ENCODE measurements at places on chromosomes 12 and 14.

GRCh38 chr14:89922031-89922907 lies 32.3 kb downstream of the EFCAB11 start:
- DNase-seq: no peak

DNA sequence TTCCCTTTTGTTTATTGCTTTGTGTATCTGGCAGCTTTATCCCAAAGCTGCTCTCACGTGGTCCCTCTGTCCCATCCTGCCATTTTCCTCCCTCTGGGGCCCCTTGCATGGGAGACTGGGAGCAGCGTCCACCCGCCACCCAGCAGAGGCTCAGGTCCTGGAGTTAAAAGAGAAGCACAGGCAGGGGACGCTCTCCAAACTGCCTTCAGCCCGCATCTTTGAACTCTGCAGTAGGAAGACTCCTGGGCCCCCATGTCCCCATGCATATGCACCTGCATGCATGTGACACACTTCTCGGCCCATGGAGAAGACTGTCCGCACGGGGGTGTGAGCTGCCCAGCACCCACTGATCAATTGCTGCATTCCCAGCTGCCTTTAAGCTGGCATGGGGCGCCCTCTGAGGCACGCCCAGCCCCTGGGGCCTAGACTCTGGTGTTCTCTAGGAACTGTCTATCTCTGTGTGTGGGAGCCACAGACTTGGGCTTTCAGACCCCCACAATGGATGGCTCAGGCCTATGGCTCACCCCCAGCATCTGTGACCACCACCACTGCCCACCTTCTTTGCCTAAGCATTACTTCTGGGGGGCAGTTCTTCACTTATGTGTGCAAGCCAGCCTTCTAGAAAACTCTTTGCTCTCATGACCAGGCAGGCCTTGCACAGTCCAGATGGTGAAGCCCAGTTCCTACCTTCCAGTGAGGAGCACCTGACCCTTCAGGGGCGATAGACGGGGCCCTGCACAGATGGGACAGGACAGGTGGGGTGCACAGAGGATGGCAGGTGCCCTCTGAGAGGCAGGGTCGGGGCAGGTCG lies 96.1 kb upstream of the DIO3 start:
- DNase-seq: no peak

- DNase-seq: no peak
Measured at GRCh38 chr14:105913221-105913620, 386.8 kb downstream of the TMEM121 start.

DNA sequence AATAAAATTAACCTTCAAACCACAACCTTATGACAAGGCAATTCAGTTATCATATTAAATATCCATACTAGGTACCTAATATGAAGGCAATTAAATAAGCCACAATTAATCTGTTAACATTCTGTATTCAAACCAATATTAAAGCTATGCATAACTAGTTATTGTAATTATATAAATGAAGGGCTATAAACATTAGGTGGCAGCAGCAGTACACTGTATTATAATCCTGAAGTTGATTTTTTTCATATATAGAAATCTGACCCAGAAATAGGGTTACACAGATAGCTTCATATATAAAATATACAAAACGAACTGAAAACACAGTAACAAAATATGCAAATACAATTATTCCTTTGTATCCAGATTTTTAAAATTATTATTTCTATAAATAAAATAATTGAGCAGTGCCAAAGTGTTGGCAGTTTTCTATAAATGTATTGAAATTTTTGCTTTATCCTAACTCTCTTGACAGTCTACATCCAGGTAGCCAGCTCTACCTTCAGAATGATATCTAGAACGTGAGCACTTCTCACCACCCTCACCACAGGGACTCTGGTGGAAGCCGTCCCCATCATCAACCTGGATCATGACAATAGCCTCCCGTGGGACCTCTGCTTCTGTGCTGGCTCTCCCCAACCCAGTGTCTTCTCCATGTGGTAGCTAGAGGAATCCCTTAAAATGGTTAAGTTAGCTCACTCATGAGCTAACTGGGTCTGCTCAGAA lies 136.2 kb downstream of the MED13L start:
- DNase-seq: peak; percentile 32

DNA sequence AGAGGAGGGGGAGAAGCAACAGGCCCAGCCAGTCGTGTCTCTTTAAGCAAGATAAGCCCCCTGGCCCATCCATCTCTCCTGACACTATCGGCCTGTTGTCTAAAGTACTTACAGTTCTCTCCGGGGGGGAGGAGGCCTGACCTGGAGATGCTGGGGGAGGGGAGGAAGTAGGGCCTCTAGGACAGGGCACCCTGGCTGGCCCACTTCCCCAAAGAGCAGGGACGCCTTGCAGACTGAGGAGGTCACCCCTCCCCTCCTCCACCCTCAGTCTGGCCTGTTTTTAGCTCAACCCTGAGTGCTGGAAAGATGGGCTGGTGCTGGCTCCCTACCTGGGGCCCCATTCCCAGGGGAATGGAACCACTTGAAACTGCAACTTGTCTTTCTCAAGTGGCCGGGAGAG lies 70.3 kb downstream of the TBX5 start:
- DNase-seq: no peak

- no peak for DNase-seq
Measured at GRCh38 chr12:56948457-56948777, 9.0 kb downstream of the RDH16 start.

GRCh38 chr14:99187858-99188257 lies 84.1 kb downstream of the BCL11B start:
- no peak for DNase-seq

GRCh38 chr12:71392521-71393145 lies 47.0 kb upstream of the LGR5 start:
- DNase-seq: peak; percentile 28

- no peak for DNase-seq
Measured at GRCh38 chr14:55249423-55249822, 21.8 kb upstream of the FBXO34 start.

GRCh38 chr12:79301181-79301580 lies 389.6 kb downstream of the PAWR start:
- DNase-seq: no peak

- DNase-seq: no peak
Measured at GRCh38 chr14:91100102-91100501, 13.8 kb upstream of the DGLUCY start.

- peak; percentile 63 for DNase-seq
Measured at GRCh38 chr14:91911474-91912032, 35.9 kb downstream of the FBLN5 start.

DNA sequence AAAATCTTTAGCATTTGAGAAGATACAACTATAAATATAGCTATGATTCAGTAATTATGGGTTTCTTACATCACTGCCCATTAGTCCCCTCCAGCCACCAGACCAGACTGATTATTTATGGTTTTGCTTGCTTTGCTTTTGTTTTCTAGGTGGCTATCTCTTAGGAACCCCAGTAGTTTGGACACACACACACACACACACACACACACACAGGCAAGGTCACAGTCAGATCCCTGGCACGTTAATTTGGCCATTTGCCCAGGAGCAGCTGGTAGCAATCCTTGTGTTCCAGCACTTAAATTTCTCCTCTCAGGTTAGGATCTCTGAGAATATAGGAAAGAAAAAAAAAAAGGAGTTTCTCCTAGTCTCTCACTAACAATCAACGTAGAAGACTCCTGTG lies 90.2 kb upstream of the RESF1 start:
- DNase-seq: no peak

- no peak for DNase-seq
Measured at GRCh38 chr12:114835031-114835430, 151.1 kb upstream of the TBX3 start.

- DNase-seq: no peak
Measured at GRCh38 chr12:54959291-54960018, 25.1 kb downstream of the TESPA1 start.

GRCh38 chr14:51859131-51859530 lies 1.3 kb upstream of the GNG2 start:
- no peak for DNase-seq

DNA sequence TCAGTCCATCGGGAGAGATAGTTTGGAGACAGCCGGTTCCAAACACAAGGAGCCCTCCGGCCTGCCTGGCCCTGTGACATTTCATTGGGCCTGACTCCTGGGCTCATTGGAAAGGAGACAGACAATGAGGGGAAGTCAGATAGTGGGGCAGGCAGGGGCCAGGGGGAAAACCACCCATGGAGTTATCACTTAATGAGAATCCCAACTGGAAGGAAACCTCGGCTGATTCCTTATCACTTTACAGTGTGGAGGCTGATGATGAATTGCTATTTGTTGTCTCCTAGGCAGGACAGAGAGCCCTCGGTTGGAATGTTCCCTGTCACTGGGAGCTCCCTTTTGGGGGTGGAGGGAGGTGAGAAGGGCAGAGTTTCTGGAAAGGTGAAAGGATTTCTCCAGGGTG lies 44.4 kb downstream of the TBX5 start:
- DNase-seq: no peak

GRCh38 chr12:214003-214741 lies at the start of gene SLC6A12:
Gene SLC6A12 (minus strand): TSS chr12:214157. CDS start chr12:209986, 4,171 bp downstream.
- no peak for DNase-seq

DNA sequence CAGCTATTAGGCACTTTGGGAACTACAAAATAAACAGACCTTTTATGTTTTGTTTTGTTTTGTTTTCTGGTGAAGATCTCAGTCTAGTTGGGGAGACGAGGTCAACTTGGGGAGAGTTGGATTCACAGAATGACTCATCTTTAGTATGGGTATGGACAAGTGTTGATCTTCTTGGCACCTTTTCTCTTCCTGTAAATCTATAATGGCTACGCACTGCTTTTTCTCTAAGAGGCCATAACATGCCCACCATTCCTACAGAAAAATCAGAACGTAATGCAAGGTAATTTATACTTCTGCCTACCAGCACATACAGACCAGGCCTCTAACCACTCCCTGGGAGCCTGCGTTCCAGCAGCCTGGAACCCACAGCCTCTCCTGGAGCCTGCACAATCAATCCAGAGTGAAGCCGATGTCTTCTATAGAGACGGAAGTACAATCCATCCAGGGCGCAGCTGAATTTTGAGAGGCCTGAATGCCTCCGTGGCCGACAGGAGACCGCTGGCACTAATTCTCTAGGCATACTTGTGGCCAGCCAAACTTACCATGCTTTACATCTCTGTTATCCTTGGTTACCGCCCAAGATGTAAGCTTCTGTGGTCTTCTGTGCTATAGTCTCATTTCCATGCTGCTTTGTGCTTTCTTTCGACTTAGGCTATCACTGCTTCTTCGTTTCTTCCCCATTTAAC lies 717 bp downstream of the PPHLN1 start:
- peak; percentile 42 for DNase-seq

DNA sequence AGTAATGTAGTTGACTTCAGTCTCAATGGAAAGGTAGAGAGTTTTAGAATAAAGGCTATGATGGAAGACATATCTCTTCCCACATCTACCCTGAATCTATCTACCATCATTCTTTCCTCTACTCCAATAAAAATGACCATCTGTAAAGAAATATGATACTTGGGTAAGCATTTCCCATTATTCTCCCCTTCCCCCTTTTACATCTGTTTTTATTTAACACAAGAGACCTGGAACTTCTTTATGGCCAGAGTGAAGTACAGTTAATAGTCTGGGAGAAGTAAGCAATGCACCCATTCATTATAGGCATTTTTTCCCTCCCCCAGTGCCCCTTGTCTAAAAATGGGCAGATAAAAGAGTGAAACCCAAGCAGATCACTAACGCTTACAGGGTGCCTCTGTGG lies 6.5 kb downstream of the TPH2 start:
- no peak for DNase-seq

DNA sequence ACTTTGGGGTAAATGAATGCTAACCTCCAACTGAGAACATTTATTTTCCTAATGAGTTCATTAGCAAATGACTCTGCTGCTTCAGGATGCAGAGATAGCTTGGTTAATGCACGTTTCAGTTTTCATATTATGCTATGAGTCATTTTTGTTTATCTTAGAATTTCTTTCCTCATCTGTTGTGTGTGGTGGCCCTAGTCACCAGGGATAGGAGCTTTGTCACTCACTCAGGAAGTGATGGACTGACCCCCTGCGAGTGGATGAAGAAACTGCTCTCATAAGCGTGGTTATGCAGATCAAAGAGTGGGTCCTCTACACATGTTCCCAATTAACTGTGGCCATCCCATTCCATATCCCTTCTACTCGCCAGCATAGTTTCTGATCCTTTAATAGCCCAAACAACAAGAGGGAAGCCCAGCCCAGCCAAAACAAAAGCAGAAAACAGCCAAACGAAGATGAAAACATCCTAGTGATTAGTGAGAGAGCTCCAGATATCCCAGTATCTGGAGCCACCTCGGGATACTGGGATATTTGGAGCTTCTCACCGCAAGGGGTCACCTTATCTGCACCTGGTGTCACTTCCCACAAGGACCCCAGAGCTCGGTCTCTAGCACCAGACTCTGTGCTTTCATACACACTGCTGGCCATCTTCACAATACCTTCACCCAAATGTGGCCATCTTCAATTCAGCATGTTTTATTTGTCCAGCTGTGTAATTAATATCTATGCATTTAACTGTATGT lies 8.6 kb downstream of the TC2N start:
- DNase-seq: no peak

- DNase-seq: no peak
Measured at GRCh38 chr12:27965411-27965810, 7.1 kb downstream of the PTHLH start.

Data from CD4-positive, alpha-beta T cell treated with Interleukin-4 for 1 hour (primary cell).